ENCODE measurements at places on chromosomes 3 and 15.

- no peak overlapping the region for H3K27ac ChIP-seq
- H3K36me3 ChIP-seq = no peaks in the 10 kb centered on the region
- no peaks in the 10 kb centered on the region for H3K4me1 ChIP-seq
- no peak overlapping the region for H3K4me3 ChIP-seq
- no peak for DNase-seq
Observed at GRCh38 chr15:35465783-35466182, 80.2 kb downstream of the DPH6 start.

DNA sequence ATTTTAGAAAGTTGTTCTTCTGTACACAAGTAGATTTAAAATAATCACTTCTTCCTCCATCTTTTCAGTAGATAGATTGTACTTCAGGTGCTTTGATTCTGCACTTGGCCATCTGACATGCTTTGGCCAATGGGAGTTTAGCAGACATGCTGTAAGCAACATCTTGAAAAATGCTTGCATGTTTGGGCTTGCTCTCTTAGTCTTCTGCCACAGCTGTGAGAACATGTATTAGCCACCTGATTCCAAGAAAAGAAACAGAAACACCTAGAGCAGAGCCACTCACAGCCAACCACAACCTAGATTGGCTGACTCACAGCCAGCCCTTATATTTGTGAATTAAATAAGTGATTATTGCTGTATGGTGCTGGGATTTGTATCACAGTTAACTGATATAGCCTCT lies 70.2 kb upstream of the GADL1 start:
- no peaks in the 10 kb centered on the region for H3K36me3 ChIP-seq
- peaks cover 48% of the 10 kb centered on the region for H3K4me1 ChIP-seq
- DNase-seq = peak; percentile 83
- no peak overlapping the region for H3K4me3 ChIP-seq
- H3K27me3 ChIP-seq = no peaks in the 10 kb centered on the region

- H3K27ac ChIP-seq = no peak overlapping the region
- no peaks in the 10 kb centered on the region for H3K4me1 ChIP-seq
- no peaks in the 10 kb centered on the region for H3K27me3 ChIP-seq
- no peak overlapping the region for H3K4me3 ChIP-seq
- H3K36me3 ChIP-seq = no peaks in the 10 kb centered on the region
Observed at GRCh38 chr3:102480139-102480538, 45.3 kb downstream of the ZPLD1 start.

DNA sequence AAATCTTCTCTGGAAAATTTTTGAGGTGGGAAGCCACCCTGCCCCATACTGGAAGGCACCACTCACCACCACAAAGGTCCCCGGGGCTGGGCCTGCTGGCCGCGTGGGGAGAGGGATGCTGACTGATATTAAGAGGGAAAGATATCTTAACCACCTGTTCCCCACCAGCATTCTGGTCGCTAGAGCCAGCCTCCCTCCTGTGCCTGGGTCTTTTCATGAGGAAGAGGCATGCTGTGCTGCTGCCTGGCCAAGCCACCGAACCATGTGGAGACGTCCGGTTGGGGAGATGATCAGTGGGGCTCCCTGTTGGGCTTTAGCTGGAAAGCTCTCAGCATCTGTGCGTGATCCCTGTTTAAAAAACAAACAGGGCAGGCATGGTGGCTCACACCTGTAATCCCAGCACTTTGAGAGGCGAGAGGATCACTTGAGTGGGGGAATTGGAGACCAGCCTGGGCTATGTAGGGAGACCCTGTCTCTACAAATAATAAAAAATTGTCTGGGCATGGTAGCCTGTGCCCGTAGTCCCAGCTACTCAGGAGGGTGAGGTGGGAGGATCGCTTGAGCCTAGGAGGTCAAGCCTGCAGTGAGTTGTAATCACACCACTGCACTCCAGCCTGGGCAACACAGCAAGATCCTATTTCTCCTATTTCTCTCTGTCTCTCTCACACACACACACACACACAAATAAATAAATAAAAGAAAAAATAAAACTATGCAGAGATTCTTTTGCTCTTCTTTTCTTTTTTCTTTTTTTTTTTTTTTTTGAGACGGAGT lies 1.0 kb downstream of the KLHL18 start:
- peak; percentile 35 for DNase-seq
- peaks cover 19% of the 10 kb centered on the region for H3K36me3 ChIP-seq
- H3K27ac ChIP-seq = peak overlapping the region; percentile 88

- no peak for DNase-seq
- no peaks in the 10 kb centered on the region for H3K27me3 ChIP-seq
- H3K4me3 ChIP-seq = no peak overlapping the region
- H3K36me3 ChIP-seq = peaks cover 91% of the 10 kb centered on the region
Observed at GRCh38 chr3:33392703-33393125, 47.5 kb downstream of the UBP1 start.

DNA sequence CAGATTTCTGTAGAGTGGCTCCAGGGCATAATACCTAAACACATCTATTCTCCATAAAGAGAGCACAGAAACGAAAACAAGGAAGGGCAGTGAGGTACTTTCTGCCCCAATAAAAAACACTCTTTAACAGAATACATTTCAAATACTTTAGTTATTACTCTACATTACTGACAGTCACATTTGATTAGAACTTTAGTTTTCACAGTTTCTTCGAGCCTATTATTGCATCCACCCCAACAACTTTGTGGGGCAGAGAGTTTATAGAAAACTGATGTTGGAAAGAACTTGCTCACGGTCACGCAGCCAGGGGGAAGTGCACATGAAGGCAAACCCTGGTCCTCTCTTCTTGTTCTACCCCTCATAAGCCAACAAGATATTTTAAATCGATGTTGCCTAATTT lies 9.0 kb downstream of the VPS39 start:
- DNase-seq = no peak
- no peaks in the 10 kb centered on the region for H3K27me3 ChIP-seq
- H3K4me3 ChIP-seq = no peak overlapping the region
- no peaks in the 10 kb centered on the region for H3K4me1 ChIP-seq
- peaks cover 24% of the 10 kb centered on the region for H3K36me3 ChIP-seq
- H3K27ac ChIP-seq = no peak overlapping the region

DNA sequence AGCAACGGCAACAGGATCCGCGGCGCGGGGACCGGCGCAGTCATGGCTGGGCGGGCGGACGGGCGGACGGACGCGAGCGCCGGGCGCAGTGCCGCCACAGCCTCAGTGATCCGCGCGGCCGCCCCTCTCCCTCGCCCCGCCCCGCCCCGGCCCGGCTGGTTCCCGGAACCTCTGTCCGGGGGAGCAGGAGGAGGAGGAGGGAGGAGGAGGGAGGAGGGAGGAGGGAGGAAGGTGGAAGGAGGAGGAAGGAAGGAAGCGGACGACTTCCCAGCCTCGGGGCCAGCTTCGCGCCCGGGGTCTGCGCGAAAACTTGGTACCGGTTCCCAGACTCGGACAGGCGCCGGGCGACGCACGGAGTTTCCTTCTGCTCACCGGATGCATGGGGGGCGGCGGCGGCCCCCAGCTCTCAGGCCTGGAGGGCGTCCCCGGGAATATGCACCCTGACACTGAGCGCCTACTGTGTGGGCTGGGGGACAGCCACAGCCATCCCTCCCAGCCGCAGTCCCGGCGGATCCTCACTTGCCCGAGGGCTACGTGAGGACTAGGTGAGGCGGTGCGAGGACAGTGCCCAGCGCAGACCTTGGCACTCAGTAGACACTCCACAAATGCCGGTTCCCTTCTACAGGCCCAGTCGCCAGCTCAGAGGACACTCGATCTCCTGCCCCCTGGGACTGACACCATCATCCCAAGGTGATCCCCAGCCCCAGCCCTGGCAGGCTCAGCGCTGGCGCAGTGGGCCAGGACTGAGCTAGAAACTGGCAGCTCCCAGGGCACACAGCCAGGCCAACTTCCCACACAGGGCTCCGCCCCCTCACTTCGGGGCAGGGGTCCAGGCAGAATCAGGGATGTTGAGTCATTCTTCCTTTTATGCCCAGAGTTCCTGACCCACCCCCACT lies at the start of gene SHISA5:
Gene SHISA5, minus strand, starts transcription at position 124 of the 896 bp plus-strand sequence. Its CDS starts 80 bp downstream, at position 44.
- DNase-seq = no peak
- no peak within 1 kb of the TSS for H3K4me3 ChIP-seq
- H3K27ac ChIP-seq = no peak within 1 kb of the TSS
- no peaks in the 10 kb centered on the region for H3K36me3 ChIP-seq

DNA sequence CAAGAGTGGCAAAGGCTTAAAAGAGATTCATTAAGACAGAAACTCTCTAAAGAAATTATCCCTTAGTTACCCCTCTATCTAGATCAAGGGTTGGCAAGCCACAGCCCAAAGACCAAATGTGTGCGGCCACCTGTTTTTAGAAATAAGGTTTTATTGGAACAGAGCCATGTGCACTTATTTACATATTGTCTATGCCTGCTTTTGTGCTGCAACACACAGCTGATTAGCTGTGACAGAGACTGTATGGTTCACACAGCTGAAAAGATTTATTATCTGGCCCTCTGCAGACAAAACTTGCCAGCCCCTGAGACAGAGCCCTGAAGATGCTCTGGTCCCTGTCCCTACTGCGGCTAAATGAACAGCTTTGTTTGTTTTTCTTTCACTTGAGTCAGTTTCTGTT lies 88.1 kb downstream of the ADAMTS9 start:
- H3K4me3 ChIP-seq = no peak overlapping the region
- no peaks in the 10 kb centered on the region for H3K4me1 ChIP-seq
- no peak overlapping the region for H3K27ac ChIP-seq
- DNase-seq = no peak
- H3K36me3 ChIP-seq = no peaks in the 10 kb centered on the region

DNA sequence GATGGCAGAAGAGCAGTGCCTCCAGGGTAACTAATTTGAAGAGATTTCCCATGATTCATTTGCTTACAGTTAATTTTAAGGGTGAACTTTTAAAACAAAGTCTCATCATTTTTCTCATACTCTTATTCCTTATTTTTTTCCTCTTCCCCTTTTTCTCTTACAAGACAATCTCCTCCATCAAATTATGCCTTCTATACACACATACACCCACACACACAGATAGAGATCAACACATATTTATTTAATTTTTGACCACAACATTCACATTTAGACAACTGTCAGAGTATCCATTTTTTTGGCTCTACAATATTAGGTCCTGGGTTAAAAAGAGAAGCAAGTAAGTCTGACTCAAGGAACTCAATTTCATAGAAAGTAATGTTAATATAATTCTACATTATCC lies 37.6 kb downstream of the AAGAB start:
- no peak overlapping the region for H3K4me3 ChIP-seq
- no peak overlapping the region for H3K27ac ChIP-seq
- H3K36me3 ChIP-seq = peaks cover 5% of the 10 kb centered on the region
- no peaks in the 10 kb centered on the region for H3K4me1 ChIP-seq

All from DND-41 (cell line).